ENCODE measurements at places on chromosomes 2 and 18.
A peak's percentile ranks its signal among the peaks of the same experiment; 100 is the strongest.

GRCh38 chr2:12325806-12326205, 390.9 kb upstream of the TRIB2 start:
- peak; percentile 28 for DNase-seq

DNA sequence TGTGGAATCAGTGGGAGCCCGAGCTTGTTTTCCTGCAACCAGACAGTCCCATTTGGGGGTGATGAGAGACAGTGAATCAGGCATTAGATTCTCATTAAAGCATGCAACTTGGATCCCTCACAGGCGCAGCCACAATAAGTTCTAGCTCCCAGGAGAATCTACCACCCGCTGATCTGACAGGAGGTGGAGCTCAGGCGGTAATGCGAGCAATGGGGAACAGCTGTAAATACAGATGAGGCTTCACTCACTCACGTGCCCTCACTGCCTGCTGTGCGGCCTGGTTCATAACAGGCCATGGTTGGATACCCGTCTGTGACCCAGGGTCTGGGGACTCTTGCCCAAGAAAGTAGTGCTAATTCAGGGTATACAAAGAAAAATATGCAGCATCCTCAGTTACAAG, 144.8 kb upstream of the RGPD4 start:
- DNase-seq: no peak

DNA sequence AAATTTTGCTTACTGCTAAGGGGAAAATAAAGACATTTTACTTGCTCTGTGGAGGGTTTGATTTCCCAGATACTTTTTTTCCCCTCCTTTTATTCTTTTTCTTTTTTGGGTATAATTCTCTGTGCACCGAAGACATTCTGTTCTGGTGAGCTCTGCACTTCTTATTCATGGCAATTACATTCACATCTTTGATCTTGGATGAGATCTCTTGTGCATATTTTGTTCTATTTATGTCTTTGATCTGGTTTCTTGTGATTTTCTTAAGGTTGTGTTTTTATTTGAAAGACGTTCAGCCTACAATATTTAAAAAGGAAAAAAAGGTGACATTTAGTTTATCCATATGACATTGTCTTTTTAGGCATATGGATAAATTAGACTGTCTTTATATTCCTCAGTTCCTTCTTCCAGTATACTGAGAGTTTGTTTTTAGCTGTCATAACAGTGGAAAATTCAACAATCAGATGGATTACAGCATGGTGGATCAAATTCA, 33.7 kb upstream of the EPHA4 start:
- DNase-seq: no peak

GRCh38 chr2:76731157-76731556, 791.0 kb downstream of the LRRTM4 start:
- DNase-seq: no peak

GRCh38 chr2:171972329-171972982, 27.3 kb upstream of the METAP1D start:
- no peak for DNase-seq

GRCh38 chr2:140895378-140895777, 1235.4 kb downstream of the LRP1B start:
- no peak for DNase-seq

- no peak for DNase-seq
Observed at GRCh38 chr2:64624108-64624610, 29.6 kb downstream of the SERTAD2 start.

DNA sequence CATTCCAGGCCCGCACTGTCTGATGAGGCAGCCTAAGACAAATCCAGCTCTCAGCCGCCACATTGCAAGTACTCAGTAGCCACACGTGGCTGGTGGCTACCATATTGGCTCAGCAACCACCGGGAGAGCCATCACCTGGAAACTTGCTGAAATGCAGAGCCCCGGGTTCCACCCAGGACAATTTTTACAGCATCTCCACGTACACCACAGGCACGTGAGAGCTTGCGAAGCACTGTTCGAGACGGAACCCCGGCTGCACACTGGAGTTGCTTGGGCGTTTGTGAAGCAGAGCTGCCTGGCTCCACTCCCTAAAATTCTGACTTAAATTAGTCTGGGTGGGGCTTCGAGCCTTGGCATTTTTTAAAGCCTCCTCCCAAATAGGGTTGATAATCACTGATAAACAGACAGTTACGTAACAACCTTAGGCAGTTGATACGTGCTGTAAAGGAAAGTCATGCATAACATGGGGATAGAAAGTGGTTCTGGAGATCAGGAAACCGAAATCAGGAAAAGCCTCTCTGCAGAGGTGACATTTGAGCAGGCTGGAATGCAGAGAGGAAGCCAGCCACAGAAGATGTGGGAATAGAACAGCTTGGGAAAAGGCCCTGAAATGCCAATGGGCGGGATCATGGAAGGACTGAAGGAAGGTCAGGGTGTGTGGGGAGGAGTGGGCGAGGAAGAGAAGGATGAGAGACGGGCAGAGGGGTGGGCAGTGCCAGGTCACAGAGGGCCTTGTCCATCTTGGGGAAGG, 6.2 kb downstream of the ASAP2 start:
- DNase-seq: no peak

DNA sequence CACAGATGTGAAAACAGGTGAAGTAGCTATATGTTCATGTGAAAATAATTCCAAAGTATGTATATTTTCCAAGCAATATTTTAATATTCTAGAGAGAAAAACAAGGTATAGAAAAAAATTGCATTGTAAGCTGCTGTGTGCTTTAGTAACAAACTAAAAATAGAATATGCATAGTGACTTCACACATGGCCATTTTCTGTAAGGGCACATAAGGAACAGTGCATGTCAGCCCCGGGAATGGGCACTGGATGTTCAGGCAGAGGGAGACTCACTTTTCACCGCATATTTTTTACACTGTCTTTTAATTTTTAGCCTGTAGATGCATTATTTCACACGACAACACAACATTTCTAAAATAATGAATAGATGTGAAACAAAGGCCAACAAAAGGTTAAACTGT, 46.0 kb downstream of the CMPK2 start:
- DNase-seq: no peak

DNA sequence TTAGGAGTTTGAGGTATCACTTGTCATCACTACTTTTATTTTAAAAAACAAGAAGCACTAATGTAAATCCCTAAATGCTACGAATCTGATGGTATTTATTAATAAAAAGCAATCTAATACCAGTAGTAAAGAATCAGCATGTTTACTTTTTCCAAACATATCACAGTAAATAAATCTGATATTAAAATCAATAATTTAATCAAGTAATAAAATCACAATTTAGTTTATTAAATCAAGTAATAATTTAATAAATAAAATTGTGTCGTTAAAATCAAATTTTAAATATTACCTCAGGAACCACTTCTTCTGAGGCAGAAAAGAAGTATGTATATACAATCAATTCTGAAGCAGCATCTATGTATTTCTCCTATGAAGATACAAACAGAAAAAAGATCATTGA, 18.0 kb downstream of the TMX3 start:
- no peak for DNase-seq

DNA sequence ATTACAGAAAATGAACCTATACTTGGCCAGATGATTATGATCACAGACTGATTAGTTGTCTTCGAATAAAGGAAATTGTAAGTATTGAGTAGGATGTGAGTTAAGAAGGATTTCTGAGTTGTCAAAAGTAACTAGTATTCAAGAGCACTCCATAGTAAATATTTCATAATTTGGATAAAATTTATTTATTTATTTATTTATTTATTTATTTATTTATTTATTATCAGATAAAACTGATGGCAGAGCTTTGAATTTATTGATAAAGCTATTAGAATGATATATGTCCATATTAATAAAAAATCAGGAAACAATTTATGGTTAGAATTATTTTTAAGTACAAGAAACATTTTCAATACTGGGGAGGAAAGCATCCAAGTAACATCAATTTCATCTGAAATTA, 1634.1 kb downstream of the LRP1B start:
- DNase-seq: no peak

DNA sequence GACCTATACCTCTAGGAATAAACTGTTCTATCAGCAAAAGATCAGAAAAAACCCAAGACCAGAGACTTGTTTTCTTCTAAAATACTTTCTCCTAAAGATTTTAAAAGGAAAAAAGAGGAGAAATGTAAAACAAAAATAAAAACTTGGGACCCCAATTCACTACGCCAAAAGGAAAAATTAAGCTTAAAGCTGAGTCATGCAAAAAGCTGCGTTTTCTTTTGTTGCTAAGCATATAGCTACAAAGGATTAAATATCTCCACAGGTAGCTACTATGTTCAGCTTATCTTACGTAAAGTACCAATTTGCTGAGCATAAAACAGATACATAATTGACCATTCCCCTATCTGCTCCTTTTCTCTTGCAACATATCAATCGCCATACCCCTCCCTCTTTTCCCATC, 950.0 kb upstream of the NXPH2 start:
- no peak for DNase-seq

DNA sequence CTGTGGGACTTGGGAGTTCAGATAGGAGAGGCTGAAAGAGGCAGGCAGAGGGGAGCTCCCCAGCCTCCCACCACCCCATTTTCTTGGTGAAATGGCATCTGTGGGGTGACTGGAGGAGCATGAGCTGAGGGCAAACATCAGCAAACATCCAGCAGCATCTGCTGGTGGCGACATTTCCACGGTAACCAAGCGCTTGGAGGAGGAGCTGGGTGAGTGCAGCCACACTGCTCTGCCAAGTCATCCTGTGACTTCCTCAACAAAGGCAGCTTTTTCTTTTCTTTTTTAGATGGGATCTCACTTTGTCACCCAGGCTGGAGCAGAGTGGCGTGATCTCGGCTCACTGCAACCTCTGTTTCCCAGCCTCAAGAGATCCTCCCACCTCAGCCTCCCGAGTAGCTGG, 5.6 kb downstream of the TXNL4A start:
- peak; percentile 45 for DNase-seq

DNA sequence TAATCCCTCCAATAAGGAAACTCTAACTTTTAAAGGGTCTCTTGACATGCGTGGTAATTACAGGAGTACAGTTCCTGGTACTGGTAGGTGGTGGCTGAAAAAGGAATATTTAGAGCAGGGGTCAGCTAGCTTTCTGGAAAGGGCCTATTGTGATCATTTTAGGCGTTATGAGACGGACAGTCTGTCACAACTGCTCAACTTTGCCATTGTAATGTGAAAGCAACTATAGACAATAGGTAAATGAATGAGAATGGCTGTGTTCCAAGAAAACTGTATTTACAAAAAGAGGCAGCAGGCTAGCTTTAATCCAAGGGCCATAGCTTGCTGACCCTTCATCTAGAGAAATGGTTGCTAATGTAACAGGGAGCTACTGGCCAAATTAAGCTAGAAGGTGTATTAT, 177.7 kb upstream of the LRRTM1 start:
- DNase-seq: no peak
